ENCODE measurements at places on chromosomes 4 and X. TPM values are rescaled to one million over a fixed set of nuclear protein-coding genes. Genes with fewer than 3 reads are reported as not detected.

The GAGE13 gene
- not detected for total RNA-seq

The ATP1B4 gene
- total RNA-seq = not detected

The FMR1NB gene
- total RNA-seq = not detected

The NDNF gene
- total RNA-seq = 0.55 TPM

The ADH6 gene
- total RNA-seq = not detected

The PGAM4 gene
- total RNA-seq = 0.25 TPM

The SOWAHB gene
- total RNA-seq = not detected

The TEC gene
- total RNA-seq = 1.3 TPM

The REELD1 gene
- total RNA-seq = not detected

The LDB2 gene
- total RNA-seq = 38.7 TPM

The CXCL8 gene
- total RNA-seq = 6.3 TPM

The LDOC1 gene
- 4.1 TPM for total RNA-seq

The ADAMTS3 gene
- total RNA-seq = 3.6 TPM

The TGIF2LX gene
- total RNA-seq = not detected

The PDZD4 gene
- total RNA-seq = 0.22 TPM

The STS gene
- total RNA-seq = 3.2 TPM

The RP2 gene
- total RNA-seq = 30.4 TPM

The NHSL2 gene
- 1.4 TPM for total RNA-seq

The SNX12 gene
- total RNA-seq = 55.7 TPM

The PAGE5 gene
- total RNA-seq = not detected

The ATOH1 gene
- not detected for total RNA-seq

The CASP3 gene
- 38.3 TPM for total RNA-seq

The MAP7D2 gene
- under 0.01 TPM for total RNA-seq

The ARHGEF6 gene
- 9.4 TPM for total RNA-seq

The UTP3 gene
- total RNA-seq = 27.7 TPM

The TBX22 gene
- not detected for total RNA-seq

The ZIC3 gene
- total RNA-seq = not detected

The GSX2 gene
- 0.12 TPM for total RNA-seq

Measured in uterine smooth muscle cell (primary cell).